Left lung (tissue), 14 donors: ENCODE measurements at places on chromosomes 3 and 15. TPM values are rescaled to one million over a fixed set of nuclear protein-coding genes. Genes with fewer than 3 reads are reported as not detected.

- no peak for DNase-seq
These were observed 71.5 kb upstream of the FILIP1L start for GRCh38 chr3:100185847-100186246.

DNA sequence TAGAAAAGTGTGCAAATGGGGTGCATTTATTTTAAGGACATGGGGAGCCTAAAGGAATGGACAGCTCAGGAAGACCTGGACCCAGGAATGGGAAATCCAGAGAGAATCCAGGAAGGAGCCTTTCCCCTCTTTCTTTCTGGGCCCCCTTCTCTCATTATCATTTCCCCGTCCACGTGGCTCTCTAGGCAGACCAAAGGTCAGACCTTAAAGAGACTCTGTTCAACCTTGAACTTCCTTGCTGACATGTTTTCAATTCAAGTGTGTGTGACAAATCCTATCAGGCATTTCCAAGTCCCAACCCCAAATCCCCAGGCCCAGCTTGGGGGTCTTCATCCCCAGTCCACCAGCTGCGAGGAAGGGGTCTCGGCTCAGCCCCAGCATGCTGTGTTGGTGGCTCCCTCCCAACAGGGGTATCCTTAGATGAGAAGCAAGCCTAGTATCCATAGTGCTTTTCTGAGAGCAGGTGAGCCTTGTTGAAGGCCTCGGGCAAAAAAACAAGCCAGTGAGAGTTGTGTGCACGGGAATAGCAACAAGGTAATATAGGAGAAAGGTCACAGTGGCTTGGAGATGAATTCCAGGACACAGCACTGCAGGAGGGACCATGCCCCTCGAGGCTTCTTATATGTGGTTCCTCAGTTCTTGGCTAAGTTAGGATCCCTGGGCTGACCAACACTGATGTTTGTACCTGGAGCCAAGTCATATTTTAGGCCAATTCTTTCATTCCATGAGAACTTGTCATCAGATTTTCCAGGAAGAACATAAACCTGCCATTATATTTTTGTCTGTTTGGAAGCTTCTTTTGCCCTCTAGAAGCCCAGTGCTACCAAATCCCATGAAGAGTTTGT, 130.0 kb downstream of the ASB7 start:
- no peak for DNase-seq

DNA sequence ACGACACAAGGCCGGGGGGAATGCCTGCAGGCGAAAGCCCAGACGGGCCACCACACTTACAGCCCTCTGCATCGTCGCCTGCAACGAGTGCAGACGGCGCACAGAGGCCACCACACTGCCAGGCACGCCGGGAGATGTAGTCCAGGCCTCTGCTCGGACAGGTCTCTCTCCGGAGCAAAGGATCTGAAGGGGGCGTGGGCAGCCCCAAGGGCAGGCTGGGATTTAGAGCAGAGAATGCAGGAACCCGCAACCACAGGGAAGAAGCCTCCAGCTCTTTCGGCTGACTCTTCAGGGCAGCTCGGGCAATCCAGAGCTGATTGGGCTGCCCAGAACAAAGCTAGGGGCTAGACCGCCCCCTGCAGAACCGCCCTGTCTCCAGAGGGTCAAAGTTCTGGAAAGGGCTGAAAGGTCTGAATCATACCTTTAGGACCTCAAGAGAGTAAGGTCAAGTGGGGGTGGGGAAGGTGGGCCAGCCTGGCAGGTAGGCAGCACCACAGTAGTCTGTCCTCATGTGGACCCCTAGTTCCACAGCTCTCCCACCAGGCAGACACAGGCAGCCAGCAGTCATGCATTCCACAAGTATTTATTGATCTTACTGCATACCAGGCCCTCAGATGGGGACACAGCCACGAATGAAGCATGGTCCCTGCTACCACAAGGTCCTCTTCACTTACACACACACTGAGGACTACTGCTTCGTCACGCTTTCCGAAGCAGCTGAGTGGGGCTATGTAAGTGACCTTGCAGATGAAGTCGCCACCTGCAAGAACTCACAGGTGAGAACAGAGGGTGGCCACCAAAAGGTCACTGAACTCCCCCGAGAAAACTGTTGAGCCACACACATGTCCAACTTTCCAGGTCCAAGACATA, at the start of gene AMT:
AMT (minus strand) TSS at position 95 of the 870 bp plus-strand sequence; CDS start at position 72, 23 bp downstream.
- DNase-seq, result no peak

- no peak for DNase-seq
These were observed 25.2 kb downstream of the CYFIP1 start for GRCh38 chr15:22954798-22955543.

GRCh38 chr3:10498271-10498670, 7.1 kb downstream of the ATP2B2 start:
- DNase-seq, result no peak

The ZNF774 gene
- polyA plus RNA-seq, result 6.2 TPM

GRCh38 chr3:109018828-109019227, 65.1 kb upstream of the GUCA1C start:
- DNase-seq, result no peak

The NOX5 gene
- polyA plus RNA-seq, result 0.33 TPM

DNA sequence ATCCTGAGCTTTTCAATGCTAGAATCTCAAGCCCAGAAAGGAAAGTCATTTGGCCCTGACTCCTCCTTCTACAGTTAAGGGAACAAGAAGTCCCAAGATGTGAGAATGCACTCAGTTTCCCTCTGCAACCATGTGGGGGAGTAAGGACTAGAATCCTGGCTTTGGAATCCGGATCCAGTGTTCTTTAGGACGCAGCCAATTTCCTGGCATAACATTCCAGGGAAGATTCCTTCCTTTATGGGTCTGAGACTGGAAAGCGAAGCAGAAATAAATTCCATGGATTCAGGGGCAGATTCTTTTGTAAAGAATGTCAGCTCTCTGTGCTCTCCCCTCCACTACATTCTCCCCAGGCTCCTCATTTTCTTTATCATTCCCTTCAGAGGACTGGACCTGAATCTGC, 151.8 kb upstream of the SOX14 start:
- no peak for DNase-seq

- DNase-seq, result no peak
These were observed 15.5 kb downstream of the TATDN2 start for GRCh38 chr3:10263646-10264363.

The GASK1A gene
- polyA plus RNA-seq, result 3.6 TPM

GRCh38 chr3:194738254-194739093, 52.8 kb downstream of the FAM43A start:
- DNase-seq, result no peak

The CYP1A2 gene
- 0.58 TPM for polyA plus RNA-seq

DNA sequence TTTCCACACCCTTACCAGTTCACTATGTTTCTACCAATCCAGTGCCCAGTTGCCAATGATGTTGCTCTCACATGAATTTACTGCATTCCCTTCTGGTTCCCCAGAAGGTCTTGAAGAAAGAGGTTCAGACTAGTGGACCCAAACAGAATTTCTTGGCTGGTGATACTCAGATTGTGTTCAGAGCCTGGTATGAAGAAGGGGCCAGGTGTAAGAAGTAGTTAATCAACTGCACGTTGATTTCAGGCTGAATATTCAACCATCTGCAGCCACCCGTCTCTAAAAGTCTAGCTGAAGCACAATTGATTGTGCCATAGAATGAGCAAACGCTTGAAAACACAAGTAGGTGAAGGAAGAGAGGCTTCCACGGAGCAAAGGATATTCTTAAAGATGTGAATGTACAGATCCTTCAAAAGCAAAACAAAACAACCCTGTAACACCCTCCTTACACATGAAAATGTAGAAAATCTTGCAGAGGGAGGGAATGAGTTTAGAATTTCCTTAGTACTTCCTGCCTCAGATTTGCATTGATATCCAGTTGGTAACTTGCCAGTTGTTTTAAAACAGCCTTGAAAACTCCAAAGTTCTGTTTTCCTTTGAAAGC, 4.7 kb downstream of the RBMS3 start:
- no peak for DNase-seq

The DOCK3 gene
- polyA plus RNA-seq, result 1.7 TPM

DNA sequence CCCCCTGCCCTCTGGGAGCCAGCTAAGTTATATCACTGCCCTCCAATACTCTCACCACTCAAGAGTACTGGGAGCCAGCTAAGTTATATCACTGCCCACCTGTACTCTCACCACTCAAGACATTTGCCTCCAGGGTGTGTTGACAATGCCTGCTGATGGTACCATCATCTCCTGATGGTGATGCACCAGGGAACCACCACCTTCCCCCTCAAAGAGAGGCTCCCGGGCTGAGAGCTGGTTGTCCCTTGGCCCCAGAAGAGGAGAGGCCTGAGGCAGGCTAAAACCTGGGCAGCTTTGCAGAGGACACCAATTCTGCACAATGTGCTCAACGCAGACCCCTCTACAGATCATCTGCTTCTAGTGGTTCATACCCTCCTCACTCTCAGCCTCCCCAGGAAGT, 7.5 kb upstream of the HAPLN3 start:
- no peak for DNase-seq

- DNase-seq, result no peak
These were observed 8.7 kb upstream of the PDZRN3 start for GRCh38 chr3:73633453-73633852.

- DNase-seq, result no peak
These were observed 16.0 kb downstream of the TOMM70 start for GRCh38 chr3:100384733-100385525.

- no peak for DNase-seq
These were observed 291.0 kb upstream of the TGFBR2 start for GRCh38 chr3:30315447-30315846.

- DNase-seq, result no peak
These were observed 59.7 kb downstream of the RAP2B start for GRCh38 chr3:153221748-153222162.

- DNase-seq, result no peak
These were observed 1261.6 kb upstream of the GBE1 start for GRCh38 chr3:83023086-83023485.

The DTWD1 gene
- 45.9 TPM for polyA plus RNA-seq

The DVL3 gene
- 98.1 TPM for polyA plus RNA-seq

DNA sequence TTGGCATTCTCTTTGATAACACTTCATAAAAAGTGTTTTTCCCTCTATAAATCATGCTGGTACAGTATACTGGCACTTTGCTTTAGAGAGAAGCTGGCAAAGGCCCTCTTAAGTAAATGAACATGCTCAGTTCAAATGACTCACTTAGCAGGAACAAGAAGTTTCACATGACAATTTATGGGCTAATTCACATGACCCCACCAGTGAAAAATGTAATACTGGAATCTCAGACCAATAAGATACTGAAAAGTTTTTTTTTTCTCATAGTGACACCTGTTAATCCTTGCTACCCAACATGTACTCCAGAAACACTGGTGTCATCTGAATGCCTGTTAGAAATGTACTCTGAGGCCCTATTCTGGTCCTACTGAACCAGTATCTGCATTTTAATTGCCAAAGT, 13.9 kb downstream of the BTBD1 start:
- no peak for DNase-seq

- no peak for DNase-seq
These were observed 123.6 kb downstream of the TUSC7 start for GRCh38 chr3:116833202-116833601.

DNA sequence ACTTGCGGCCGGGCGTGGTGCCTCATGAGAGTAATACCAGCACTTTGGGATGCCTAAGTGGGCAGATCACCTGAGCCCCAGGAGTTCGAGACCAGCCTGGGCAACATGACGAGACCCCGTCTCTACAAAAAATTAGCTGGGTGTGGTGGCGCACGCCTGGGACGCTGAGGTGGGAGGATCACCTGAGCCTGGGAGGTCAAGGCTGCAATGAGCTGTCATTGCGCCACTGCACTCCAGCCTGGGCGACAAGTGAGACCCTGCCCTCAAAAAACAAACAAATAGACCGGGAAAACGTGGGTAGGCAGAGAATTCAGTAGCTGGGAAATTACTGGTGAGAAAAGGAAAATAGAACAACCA, 667 bp downstream of the UMPS start:
- no peak for DNase-seq

The PLA1A gene
- 0.70 TPM for polyA plus RNA-seq

DNA sequence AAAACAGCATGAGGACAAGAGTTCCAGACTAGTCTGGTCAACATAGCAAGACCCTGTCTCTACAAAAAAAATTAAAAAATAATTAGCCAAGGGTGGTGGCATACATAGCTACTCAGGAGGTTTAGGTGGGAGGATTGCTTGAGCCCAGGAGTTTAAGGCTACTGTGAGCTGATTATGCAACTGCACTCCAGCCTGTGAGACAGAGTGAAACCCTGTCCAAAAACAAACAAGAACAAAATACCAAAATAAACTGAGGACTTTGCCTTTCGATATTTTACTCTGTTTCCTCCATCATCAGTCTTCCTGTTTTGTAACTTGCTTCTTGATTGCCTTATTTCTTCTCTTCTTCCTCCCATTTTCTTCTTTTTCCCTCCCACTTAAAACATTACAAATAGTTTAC, 504.4 kb downstream of the ROBO1 start:
- no peak for DNase-seq

The SPTSSB gene
- polyA plus RNA-seq, result 16.4 TPM

The WWTR1 gene
- polyA plus RNA-seq, result 124 TPM

- no peak for DNase-seq
These were observed 26.8 kb upstream of the PCOLCE2 start for GRCh38 chr3:142915636-142916035.

- DNase-seq, result no peak
These were observed 50.6 kb upstream of the SLC6A1 start for GRCh38 chr3:10941972-10942371.

DNA sequence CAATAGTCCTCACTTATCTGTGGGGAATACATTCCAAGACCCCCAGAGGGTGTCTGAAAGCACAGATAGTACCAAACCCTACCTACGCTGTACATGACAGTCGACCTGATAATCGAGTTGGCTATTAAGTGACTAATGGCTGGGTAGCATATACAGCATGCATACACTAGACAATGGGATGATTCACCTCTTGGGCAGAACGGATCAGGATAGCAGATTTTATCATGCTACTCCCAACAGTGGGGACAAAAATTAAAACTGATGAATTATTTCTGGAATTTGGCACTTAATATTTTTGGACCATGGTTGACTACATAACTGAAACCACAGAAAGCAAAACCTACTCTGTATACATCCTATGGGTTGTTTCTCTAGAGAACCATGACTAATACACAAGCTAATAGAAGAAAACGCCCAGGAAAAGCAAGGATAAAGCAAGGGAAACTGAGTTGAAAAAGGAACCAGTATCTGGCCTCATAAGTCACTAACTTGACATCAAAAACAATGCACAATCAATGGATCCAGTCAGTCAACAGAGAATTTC, 15.5 kb downstream of the ATG3 start:
- no peak for DNase-seq

GRCh38 chr3:194434503-194434902, 35.4 kb upstream of the GP5 start:
- DNase-seq, result no peak

- no peak for DNase-seq
These were observed 20.1 kb downstream of the LRRC2 start for GRCh38 chr3:46545818-46546630.

The QRICH1 gene
- polyA plus RNA-seq, result 77.8 TPM

GRCh38 chr3:122066331-122067213, 11.4 kb downstream of the CD86 start:
- DNase-seq, result no peak

GRCh38 chr15:62392376-62392775, 227.3 kb upstream of the C2CD4B start:
- no peak for DNase-seq

GRCh38 chr15:31349233-31350141, 22.9 kb downstream of the KLF13 start:
- no peak for DNase-seq

The FES gene
- 22.2 TPM for polyA plus RNA-seq

- DNase-seq, result no peak
These were observed 311.2 kb upstream of the NAALADL2 start for GRCh38 chr3:174547801-174548435.

The WDR72 gene
- 2.4 TPM for polyA plus RNA-seq
